ENCODE measurements at places on chromosomes 3 and 15.

DNA sequence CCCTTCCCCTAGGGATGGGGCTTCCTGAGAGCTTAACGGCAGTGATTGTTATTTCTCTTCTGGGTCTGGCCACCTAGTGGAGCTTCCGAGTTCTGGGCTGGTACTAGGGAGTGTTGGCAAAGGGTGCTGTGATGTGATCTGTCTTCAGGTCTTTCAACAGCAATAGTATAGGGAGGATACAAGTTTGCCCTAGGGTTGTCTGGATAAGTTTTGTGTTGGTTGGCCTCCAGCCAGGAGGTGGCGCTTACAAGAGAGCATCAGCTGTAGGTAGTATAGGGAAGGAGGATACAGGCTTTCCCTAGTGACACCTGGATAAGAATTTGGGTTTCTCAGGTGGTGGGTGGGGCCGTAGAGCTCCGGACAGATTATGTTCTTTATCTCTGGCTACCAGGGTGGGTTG lies 19.2 kb upstream of the CPOX start:
- peak; percentile 3 for DNase-seq

DNA sequence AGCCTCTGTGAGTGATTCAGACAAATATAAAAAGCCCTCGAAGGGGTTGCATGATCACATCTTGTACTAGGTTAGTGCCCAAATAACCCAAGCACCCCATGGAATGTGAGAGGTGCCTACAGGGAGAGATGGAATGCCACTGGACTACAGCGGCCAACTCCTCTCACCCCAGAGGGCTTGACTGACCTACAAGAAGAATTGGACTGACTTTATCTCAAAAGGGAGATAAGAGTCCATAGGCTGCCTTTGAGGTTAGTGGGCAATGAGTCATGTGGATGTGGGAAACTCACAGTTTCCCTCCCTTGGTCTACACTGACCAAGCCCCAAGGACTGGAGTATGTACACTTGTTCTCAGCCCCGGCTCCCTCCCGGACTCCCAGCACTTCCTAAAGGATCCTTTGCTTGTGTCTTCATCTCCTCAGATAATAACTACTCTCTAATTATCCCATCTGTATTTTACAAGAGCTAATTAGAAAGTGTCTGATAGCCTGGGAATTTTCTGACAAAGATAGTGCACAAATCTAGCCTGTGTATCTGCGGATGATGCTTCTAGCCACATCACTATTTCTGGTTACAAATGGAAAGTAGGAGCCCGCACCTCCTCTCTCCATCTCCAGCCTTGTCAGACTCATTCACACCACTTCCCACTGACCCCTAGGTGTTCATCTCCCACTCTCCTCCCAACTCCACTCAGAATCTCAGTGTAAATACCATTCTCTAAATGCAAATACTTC lies 547.8 kb upstream of the TBL1XR1 start:
- DNase-seq, result no peak

DNA sequence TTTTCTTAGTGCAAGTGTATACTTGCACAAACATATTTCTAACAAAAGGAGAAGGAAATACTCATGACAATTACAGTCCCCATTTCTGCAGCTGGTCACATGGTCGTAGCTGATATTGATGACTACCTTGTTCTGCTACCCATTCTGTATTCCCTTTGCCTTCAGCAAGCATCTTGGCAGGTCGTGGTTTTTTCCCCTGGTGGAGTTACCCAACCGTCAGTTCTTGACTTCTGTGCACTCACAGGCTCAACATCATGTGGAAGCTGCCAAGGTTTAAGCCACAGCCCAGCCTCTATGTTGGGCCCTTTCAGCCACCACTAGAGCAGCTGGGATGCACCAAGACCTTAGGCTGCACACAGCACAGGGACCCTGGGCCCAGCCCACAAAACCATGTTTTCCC lies 56.1 kb downstream of the VGLL3 start:
- DNase-seq, result no peak

DNA sequence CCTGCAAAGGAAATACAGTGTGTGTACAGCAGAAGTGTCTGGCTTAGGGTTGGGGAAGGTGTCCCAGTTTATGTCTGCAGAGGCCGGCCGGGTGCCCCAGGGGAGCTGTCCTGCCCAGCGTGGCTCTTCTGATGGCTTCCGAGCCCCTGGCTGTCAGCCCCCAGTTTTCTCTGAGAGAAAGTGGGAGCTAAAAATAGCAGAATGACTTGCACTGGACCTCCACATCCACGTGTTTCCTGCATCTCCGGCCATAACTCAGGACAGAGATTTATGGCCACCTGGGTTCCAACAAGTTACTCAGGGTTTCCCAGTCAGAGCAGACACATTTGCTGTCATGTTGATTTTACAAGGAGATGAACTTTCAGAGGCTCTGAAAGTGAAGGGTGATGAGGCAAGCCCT lies 192.0 kb downstream of the ATP10A start:
- no peak for DNase-seq

DNA sequence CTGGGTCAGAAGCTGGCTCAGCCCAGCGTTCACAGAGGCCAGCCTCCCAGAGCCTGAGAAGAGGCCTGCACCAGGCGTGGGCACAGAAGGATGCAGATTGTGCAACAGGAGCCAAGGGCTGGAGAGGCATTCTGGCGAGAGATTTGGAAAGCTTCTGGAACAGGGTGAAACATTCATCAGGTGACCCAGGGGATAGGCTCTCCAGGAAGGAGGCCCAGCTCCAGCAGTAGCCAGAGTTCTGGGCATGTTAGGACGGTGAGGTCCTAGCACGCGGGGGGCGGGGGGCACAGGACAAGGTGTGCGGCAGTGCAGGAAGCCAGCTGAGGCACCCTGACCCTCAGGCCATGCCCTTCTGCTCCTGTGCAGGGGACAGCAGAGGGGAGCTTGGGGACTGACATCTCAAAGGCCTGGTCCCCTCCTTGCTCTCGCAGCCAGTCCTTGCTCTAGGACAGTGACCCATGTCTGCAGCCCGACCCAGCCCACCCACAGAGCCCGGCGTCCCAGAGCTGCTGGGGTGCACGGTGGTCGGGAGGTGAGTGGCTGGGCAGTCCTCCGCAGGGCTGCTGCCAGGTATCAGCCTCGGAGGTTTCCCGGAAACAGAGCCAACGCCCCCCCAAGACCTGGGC lies 111.7 kb upstream of the KLF13 start:
- DNase-seq, result peak; percentile 5

DNA sequence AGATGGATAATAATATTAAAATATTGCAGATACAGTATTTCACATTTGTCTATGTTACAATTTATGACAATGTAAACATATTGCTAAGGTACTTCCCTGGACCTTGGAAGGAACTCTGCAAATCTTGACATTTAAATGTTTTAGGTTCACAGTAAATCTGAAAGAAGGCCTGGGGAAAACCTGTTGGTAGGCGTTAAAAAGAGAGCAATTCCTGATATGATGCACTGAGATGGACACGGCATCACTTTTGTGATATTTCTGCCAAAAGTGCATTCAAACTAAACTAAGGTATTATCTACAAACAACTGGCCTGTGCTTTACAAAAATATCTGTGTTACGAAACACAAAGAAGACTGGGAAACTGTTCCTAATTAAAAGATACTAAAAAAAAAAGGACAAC lies 6.1 kb upstream of the TP63 start:
- DNase-seq, result no peak

- no peak for DNase-seq
These were observed 253.8 kb downstream of the NTRK3 start for GRCh38 chr15:88002706-88003105.

DNA sequence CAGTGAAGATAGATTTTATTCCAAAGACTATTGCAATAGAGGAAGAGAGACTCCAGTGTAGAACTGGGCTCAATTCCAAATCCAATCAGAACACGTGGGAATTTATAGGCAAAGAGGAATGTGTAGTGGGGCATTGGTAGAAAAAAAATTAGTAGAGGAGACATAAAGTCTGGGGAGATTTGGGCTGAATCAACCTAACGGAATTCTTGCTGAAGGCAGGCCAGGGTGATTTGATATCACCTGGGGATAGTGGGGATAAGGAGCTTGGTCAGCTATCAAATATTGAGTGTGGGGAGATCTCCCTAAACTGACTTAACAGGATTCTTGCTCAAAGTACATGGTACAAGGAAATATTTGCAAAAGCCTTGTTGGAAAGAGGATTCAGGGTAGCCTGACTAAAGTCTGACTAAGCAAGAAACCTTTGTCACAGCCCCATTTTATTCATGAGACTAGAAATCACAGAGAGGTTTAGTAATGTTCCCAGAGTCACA lies 29.6 kb downstream of the SST start:
- no peak for DNase-seq

DNA sequence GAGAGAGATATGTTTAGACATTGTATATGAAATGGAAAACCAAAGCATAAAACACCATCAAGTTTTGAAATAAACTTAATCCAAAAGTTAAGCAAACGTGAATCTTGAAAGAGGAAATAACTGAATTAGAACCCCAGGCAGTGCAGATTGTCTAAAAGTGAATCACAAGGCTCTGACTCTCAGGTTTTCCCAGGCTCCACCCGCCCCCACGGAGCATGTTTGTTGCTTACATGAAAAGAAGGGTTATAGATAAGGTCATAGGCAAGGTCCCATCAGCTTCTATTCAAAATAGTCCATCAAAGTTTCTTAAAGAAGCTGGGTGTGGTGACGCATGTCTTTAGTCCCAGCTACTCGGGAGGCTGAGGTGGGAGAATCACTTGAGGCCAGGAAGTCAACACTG lies 29.0 kb upstream of the SLMAP start:
- no peak for DNase-seq

- DNase-seq, result no peak
These were observed 118.7 kb upstream of the KLHL25 start for GRCh38 chr15:85913461-85913860.

GRCh38 chr3:140378571-140379340 lies 299.1 kb upstream of the TRIM42 start:
- no peak for DNase-seq

GRCh38 chr3:184203526-184203925 lies 17.5 kb downstream of the ABCF3 start:
- DNase-seq, result no peak

- DNase-seq, result peak; percentile 39
These were observed 87.3 kb upstream of the ROPN1 start for GRCh38 chr3:124078953-124079911.

DNA sequence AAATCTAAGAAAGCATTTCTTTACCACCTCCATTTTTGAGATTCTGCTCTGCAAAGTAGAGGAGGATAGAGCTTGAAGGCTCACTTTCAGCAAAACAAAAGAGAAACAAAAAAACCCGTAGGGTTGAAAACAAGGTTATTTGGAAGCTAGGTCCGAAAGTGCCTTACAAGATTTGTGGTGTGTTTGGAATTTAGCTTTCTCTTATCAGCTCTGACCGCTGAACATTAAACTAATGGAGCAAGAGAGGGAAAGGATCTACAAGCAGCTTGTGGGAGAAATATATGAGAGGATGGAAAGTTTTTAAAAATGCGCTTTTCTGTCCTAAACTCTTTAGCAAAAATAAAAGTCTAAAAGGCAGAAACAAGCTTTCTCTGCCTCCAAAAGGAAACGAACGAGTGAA lies 545.5 kb downstream of the NTRK3 start:
- DNase-seq, result no peak

GRCh38 chr3:189166321-189166720 lies 5.5 kb upstream of the TPRG1 start:
- DNase-seq, result no peak

DNA sequence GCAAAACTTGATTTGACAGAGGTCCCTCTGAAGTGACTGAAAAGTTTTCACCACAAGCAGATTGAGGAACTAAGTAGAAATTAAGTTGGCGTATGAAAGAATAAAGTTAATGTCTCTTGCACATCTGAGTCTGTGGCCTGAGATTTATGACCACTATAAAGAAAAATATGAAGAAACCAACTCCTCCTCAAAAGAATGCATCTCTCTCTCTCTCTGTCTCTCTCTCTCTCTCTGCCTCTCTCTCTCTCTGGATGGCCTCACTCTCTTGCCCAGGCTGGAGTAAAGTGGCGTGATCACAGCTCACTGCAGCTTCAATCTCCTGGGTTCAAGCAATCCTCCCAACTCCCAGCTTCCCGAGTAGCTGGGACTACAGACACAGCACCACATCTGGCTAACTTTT lies 55.2 kb downstream of the RPL22L1 start:
- no peak for DNase-seq

DNA sequence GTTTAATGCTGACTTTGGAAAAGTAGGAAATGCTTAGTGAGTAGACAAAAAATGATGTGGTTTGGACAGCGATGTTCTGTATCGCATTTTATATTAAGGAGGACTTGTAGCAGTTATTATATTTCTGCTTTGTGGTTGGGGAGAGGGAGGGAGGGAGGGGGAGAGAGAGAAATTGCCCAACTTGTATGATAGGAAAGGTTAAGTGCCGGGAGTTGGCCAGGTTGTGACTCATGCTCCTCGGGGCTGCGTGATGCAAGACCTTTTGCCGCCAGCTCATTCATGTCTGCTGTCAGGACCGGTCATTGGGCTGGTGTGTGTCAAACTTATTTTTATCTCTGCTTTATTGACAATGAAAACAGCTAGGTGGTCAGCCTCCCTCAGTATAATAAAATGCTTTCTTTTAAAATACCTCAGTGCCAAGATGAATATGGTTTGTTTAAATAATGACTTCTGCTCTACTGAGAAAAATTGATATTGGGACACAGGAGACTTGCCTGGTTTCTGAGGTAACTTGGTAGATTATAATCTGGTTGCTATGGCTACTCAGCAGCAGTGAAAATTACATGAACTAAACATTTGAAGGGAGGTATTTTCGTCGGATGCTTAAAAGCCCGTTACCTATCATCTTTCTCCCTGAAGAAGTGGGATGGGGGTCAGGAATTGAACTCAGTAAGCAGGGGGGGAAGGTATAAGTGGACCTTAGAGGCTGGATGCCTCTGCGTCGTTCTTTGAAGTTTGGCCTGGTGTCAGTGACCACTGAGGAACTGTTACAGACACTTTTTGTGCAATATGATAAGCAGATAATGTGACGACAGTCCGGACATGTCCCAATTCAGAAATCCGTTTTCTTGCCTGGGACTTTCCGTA lies 90.7 kb downstream of the FNDC3B start:
- peak; percentile 91 for DNase-seq

- no peak for DNase-seq
These were observed 214.8 kb upstream of the ST8SIA2 start for GRCh38 chr15:92178911-92179310.

GRCh38 chr15:79965846-79966630 lies 5.0 kb downstream of the BCL2A1 start:
- no peak for DNase-seq

All from ACHN (cell line).